Stimulated activated naive B cell treated with anti-CD40 and anti-IgM and Interleukin-4, amounts not matched to agents 10 μg/mL and 1 μg/mL and 100 μg/mL, for 72 hours (primary cell): ENCODE measurements at places on chromosomes 2 and 18.

- DNase-seq, result no peak
Observed at GRCh38 chr2:11100130-11100529, 55.1 kb upstream of the SLC66A3 start.

GRCh38 chr2:182716650-182716979 lies 558 bp downstream of the DNAJC10 start:
- DNase-seq, result no peak

DNA sequence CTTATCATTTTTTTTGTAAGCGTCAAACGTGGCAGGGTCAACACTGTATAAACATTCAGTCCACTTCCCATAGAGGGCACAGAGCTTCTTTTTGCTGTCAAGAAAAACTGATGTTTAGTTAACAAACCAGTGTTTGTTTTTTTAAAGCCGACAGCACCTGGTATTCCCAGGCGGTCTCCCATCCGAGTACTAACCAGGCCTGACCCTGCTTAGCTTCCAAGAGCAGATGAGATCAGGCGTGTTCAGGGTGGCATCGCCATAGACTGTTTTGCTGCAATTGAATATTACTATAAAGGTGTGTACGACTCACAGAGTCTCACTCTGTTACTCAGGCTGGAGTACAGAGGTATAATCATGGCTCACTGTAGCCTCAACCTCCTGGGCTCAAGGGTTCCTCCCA lies 31.5 kb downstream of the CABYR start:
- no peak for DNase-seq

GRCh38 chr18:64668461-64668962 lies 519.6 kb upstream of the LINC00305 start:
- no peak for DNase-seq

DNA sequence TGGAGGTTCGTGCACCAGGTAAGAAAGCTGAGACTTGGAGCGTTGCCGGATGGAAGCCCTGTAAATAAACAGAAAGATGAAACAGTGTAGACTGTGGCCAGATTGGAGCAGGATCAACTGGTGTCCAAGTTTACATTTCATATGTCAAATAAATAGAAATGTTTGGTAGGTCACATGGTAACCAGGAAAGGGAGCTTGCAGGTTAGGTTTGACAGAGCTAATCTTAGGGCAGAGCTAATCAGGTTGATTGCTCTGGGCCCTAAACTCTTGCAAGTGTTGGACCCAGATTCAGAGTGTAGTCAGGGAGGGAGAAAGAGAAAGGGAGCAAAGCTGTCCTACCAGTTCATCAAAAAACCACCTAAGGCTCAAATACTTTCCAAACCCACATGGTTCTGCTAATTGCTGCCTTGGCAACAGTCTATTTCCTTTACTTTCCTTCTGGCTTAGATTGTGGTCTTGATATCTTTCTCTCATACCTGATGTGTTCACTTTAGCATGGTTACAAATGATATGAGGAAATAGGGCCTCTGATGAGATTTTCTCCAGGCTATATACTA lies 63.2 kb downstream of the G6PC2 start:
- DNase-seq, result no peak

- no peak for DNase-seq
Observed at GRCh38 chr2:213149294-213149875, 2.0 kb downstream of the IKZF2 start.

DNA sequence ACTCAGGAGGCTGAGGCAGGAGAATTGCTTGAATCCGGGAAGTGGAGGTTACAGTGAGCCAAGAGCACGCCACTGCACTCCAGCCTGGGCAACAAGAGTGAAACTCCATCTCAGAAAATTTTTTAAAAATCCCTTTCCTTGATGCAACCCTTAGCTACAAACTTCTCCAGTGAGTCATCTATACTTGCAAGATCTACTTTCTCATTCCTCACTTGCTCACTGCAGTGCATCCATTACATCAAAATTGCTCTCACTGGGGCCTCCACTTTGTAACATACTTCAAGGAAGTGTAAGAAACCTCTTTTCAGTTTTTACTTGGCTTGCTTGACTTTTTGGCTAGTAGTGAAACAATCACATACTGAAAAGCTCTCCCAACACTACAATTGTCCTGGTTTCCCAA lies 65.3 kb downstream of the REEP1 start:
- no peak for DNase-seq

DNA sequence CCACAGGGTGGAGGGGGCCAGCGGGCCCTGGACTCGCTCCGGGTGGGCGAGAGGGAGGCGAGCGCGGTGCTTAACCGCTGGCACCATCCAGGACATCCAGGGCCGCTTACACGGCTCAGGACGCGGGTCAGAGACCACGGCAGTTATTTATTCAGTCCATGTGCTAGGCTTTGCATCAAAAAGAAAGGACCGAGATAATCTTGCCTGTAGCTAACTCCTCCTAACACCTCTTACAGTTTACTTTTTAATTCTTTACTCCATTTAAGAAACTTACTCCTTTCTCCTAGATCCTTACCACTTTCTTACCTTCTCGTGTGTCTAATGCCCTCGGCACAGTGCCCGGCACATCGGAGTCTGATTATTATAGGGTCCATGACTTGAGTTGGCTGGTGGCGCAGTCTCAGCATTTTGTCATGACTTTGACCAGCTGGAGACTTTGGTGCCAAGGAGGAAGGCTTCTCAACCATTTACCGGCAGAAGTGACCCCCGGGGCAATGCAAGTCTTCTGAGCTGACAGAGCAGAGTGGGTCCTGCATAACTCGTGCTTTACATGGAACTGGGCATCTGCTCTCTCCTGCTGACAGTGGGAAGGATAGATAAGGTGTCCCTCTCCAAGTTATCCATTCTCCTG lies 503 bp downstream of the ANXA4 start:
- DNase-seq, result no peak

DNA sequence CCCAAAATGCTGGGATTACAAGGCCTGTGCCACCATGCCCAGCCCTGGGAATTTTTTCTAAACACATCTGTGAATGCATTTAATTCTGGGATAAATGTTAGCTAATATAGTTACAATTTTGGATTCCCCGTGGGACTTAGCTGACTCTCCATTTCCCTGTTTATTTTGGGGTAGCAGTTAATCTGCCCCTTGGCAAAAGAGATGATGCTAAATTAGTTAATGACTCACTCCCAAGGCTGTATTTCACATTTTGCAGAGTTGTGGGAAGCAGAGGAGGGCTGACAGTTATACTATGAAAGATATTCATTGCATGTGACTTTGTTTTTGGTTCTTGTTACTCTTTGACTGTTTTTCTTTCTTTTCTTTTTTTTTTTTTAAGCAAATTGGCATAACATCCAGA lies 3.2 kb downstream of the MTHFD2 start:
- DNase-seq, result no peak

DNA sequence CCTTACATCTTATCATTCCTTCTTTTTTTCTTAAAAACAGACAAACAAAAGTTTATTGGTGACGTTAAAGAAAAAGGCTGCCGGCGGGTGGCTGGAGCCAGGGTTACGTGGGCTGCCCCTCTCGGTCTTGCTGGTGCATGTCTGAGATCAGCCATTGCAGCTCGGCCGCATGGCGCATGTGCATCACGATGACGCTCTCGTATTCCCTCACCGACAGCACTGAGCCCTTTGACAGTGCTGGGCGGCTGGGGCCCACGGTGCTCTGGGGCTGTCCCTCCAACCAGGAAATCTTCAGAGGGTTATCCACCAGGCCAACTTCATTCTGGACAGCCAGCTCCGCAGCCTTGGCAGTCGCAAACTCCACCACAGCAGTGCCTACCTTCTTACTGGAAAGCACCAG lies 1081.8 kb upstream of the TMEFF2 start:
- no peak for DNase-seq

- DNase-seq, result no peak
Observed at GRCh38 chr2:147549054-147549453, 295.8 kb upstream of the ACVR2A start.

- DNase-seq, result peak; percentile 49
Observed at GRCh38 chr18:70288851-70289328, at the start of gene SOCS6. SOCS6 (plus strand) TSS chr18:70289045; CDS start chr18:70324669, 35,624 bp downstream.

DNA sequence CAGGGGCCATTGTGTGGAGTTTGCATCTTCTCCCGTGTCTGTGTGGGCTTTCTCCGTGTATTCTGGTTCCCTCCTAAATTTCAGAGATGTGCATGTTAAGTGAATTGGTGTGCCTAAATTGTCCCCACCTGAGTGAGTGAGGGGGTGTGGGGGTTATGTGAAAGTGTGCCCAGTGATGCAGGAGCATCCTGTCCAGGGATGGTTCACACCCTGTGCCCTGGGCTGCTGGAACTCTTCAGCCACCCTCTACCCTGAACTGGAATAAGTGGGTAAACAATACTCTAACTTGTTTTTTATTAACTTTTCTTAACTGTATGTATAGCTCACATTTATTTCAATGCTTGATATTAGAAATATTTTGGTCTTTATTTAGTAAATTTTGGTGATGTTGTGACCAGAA lies 56.0 kb downstream of the UBE2E3 start:
- no peak for DNase-seq

DNA sequence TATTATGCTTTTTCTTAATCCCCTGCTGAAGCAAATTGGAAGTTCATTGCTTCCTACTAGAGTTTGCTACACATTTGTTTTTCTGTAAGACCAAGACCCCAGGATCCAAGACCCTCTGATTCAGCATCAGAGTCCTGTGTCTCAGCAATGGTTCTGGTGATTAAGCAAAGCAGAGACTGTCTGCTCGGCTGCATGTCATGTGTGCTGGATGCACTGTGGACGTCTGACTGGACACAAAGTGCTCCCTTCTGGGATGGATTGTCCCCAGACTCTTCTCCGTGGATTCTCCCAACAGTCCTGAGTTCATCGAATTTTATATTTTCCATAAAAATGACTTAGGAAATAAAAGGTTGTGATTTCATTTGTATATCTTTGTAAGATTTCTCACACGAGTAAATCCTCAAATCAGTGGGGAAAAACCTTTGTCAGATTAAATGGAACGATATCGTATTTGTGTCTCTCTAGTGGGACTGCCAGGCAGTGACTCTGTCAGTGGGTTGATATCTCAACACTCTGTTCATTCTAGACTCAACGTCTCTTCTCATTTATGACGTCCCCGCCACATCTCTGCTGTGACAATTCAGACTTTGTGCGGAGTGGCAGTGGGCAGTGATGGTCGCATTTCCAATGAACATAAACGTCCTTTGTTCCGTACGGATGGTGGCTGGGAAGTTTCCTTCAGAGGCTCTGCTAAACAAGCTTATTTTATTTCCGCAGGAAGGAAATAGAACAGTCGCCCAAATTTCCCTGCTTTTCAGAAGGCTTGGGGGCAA lies 58.6 kb downstream of the NCAPH start:
- DNase-seq, result no peak

DNA sequence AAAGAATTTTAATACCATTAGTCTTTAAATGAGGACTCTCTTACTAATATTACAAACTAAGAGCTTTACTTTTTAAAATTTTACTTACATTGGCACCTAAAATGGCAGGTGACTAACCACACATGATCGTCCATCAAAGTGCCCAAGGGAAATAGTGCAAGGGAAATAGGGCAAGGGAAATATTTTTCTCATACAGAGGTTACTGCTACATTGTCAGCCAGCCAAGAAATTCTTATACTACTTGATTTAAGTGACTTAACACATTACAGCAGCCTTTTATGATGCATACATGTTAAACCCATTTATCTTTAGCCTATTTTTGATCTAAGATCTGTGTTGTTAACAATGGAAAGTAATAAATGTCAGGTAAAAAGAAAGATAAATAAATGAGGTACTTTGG lies 587.2 kb upstream of the PKDCC start:
- DNase-seq, result no peak

DNA sequence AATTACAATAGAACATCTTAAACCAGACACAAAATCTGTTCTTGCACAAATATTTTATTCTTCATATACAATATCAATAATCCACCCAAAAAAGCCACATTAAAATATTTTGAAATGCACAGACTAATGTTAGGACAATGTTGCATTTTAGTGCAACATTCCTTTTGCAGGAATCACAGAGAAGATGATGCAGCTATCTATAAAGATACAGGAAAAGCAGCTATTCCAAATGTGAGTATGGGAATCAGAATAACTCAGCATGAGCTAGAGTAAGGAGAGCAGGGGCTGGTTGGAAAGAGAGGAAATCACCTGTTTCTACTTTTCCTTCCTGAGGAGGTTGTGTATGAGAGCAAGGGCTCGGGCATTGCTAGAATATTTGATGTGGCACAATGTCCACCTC lies 4.8 kb downstream of the C2orf66 start:
- no peak for DNase-seq

- no peak for DNase-seq
Observed at GRCh38 chr2:23425338-23425871, 40.4 kb downstream of the KLHL29 start.

DNA sequence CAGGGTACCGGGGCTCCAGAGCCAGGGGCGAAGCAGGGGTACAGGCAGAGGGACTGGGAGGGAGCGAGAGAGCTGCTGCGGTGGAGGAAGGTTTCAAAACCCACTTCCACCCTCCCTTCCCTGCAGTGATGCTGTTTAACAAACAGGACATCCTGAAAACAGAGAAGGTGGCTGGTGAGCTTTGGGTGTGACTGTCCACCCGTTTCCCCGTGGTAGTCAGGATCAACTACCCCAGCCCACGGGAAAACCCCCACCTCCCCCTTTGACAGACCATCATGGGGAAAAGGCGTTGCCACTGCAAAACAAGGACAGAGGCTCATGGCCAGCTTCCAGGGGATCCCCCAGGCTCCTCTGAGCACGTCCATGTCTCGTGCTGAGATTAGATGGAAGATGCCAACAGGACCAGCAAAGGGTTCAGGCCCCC lies 12.9 kb downstream of the TMEM185B start:
- no peak for DNase-seq

DNA sequence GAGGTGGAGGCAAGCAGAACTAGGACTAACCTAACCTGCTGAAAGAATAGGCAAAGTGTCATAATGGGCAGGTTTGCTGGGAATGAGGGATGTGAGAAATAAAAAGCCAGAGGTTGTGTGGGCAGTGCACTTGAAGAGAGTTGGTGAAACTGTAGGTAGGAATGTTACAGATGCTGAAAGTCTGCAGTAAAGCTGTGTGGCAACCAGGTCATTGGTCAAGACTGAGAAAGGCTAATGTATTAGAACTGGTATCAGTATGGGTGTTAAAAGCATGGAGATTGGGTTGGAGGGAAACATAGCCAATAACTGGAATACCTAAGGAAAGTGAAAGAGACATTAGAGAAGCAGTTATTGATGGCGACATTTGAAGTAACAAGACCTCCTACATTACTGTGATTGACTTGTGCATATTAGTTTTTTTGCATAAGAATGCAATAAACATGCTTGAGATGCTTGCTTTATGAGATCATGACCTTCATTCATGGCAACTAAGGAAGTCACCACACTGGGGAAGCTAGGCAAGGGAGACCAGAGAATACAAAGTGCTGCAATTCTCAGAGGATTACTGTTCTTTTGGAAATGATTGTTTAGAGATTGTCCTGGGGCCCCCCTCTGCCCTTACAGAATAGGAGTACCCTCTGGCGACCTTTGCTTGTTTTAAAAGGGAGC lies 11.8 kb downstream of the GULP1 start:
- DNase-seq, result no peak

GRCh38 chr2:29261003-29261402 lies 145.8 kb downstream of the CLIP4 start:
- DNase-seq, result no peak
